ENCODE measurements at places on chromosomes 2 and 18.

DNA sequence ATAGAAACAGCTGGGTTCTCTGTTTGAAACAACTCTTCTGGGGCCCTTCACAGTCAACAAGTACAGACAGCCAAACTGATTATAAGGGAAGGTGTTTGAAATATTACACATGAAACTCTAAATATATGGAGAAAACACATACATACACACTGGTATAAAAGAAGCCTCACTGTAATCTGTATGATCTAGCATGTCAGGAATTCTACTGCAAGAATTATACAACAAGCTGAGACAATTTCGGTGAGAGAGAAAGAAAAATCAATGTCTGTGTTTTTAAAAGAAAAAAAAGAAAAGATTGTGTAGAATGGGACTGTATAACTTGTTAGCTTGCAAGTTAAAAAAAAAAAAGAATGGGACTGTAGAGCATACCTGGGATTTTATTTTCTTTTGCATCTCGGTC, 26.3 kb downstream of the IRS1 start:
- DNase-seq: no peak

DNA sequence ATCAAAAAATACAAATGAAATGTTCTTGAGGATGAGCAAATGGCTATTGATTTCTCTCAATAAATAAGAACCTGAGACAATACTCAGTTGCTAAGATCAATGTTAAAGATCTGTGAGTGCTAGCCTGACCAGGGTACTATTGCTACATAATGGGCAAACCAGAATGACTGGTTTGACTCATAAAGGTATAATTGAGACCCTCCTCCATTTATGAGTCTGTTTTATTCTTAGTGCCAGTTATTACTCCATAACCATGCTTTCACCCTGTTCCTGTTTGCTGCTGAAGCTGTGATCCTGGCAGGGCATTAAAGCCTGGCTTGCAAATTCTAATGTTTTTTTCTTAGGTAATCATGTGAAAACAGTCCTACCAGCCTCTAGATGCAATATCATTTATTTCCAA, 56.6 kb upstream of the PPM1B start:
- DNase-seq: no peak

DNA sequence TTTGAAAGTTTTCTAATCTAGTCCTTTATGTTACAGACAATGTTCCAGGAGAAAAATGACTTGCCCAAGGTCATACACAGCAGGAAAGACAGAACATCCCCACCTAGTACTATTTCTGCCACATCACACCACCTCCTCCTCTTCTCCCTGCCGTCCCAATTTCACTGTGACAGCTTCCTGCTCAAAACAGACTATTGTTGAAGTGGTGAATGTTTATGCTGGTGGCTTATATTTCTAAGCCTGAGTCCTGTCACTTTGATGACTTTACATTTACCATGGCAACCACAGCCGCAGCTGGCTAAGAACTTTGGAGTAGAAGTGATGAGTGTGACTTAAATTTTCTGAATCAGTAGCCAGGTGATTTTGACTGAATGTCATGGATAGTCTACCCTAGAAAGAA, 10.0 kb downstream of the GALNT5 start:
- no peak for DNase-seq

DNA sequence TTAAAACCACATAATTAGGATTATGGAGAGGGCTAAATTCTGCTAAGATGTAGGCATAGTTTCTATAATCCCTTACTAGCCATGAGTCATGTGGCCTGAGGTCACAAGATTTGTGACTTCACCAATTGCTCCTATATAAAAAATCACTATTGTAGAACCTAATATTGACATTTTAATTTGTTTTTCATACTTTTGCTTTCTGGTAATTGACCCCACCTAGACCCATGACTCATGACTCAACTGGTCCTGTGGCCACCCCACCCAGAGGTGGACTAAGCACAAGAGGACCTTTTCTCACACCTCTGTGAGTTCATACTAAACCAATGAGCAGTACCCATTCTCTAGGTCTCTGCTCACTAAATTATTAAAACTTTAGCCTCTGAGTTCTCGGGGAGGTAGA, 1567.5 kb upstream of the LRRTM1 start:
- no peak for DNase-seq

GRCh38 chr2:33133454-33133952, 186.8 kb downstream of the LTBP1 start:
- DNase-seq: no peak

DNA sequence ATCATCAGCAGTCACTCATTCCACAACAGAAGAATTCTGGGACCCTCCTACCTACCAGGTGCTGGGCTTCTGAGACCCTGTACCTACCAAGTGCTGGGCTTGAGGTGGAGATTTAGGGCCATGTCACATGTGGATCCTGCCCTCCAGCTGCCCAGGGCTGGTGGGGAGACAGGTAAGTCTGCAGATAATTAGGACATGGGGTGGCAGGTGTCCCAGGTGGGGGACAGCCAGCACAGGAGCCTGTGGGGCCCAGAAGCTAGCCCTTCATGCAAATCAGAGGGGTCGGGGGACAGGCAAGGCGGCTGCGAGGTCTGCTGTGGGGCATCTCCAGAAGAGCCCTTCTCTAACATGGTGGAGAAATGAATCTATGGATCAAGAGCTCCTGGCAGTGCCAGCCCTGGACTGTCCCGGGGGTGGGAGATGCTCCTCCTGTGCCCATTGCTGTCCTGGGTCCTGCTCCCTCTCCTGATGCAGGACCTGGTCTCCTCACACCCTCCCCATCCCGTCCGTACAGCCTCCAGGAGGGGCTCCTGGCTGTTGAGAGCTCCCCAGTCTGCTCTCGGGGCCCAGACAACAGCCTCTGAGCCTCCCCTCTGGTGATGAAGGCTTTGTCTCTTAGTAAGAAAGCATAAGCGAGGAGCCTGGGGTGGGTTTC, 106.3 kb upstream of the GLI2 start:
- DNase-seq: no peak
